Lung (tissue), 17 donors: ENCODE measurements at places on chromosomes 2 and 18.

DNA sequence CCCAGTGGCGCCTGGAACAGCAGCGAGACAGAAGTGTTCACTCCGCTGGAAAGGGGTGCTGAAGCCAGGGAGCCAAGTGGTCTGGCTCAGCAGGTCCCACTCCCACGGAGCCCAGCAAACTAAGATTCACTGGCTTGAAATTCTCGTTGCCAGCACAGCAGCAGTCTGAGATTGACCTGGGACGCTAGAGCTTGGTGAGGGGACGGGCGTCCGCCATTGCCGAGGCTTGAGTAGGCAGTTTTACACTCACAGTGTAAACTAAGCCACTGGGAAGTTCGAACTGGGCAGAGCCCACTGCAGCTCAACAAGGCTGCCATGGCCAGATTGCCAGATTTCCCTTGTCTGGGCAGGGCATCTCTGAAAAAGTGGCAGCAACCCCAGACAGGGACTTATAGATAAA, 94.8 kb downstream of the RTTN start:
- H3K27ac ChIP-seq: no peak overlapping the region
- peaks cover 15% of the 10 kb centered on the region for H3K36me3 ChIP-seq
- no peak overlapping the region for H3K4me3 ChIP-seq
- H3K4me1 ChIP-seq: no peaks in the 10 kb centered on the region
- no peaks in the 10 kb centered on the region for H3K27me3 ChIP-seq
- no peak for DNase-seq

- H3K27ac ChIP-seq: no peak overlapping the region
- H3K4me3 ChIP-seq: no peak overlapping the region
- DNase-seq: peak; percentile 3
- H3K36me3 ChIP-seq: no peaks in the 10 kb centered on the region
- H3K27me3 ChIP-seq: no peaks in the 10 kb centered on the region
Measured at GRCh38 chr18:40907842-40908241, 1047.2 kb upstream of the PIK3C3 start.

- H3K4me3 ChIP-seq: no peak overlapping the region
- peaks cover 14% of the 10 kb centered on the region for H3K27me3 ChIP-seq
- no peaks in the 10 kb centered on the region for H3K36me3 ChIP-seq
- no peak for DNase-seq
- peaks cover 6% of the 10 kb centered on the region for H3K4me1 ChIP-seq
- H3K27ac ChIP-seq: no peak overlapping the region
Measured at GRCh38 chr2:132255714-132256113, 94.0 kb upstream of the ANKRD30BL start.

- no peaks in the 10 kb centered on the region for H3K4me1 ChIP-seq
- no peak overlapping the region for H3K4me3 ChIP-seq
- no peak overlapping the region for H3K27ac ChIP-seq
- no peaks in the 10 kb centered on the region for H3K36me3 ChIP-seq
Measured at GRCh38 chr2:196125596-196125995, 45.8 kb downstream of the STK17B start.

DNA sequence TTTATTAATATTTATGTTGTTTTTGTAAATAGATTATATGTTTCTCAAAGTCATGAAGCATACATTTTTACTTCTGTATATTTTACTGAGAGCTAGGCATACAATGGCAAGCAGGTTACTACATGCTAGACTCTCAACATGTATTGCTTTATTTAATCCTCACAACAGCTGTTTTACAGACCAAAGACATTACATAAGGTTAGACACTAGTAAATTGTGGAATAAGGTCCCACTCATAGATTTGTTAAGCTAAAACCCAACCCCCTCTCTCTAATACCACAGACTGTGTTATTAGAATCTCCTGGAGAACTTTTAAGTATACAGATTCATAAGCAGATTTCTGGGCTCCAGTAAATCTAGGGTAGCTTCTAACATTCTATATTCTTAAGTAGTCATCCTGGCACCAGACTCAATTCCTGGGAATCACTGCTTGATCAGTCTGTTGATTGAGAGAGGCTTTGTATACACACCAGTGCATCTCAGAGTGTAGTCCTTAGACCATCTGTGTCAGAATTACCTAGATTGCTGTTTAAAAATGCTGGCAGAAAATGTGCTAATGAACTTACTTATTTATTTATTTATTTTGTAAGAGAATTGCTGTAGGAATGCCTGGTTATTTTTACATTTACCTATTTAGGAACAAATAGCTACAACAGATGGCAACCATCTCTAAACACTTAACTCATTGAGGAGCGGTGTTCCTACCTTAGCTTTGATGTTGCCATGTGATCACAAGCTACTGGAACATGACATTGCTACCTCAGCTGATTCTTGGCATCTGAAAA, 153.5 kb upstream of the CAVIN2 start:
- no peaks in the 10 kb centered on the region for H3K27me3 ChIP-seq
- H3K4me3 ChIP-seq: no peak overlapping the region
- no peak for DNase-seq
- H3K27ac ChIP-seq: no peak overlapping the region
- H3K36me3 ChIP-seq: no peaks in the 10 kb centered on the region
- H3K4me1 ChIP-seq: no peaks in the 10 kb centered on the region
